ENCODE measurements at places on chromosomes 1 and 21. TPM values are rescaled to one million over a fixed set of nuclear protein-coding genes. Genes with fewer than 3 reads are reported as not detected.
A peak's percentile ranks its signal among the peaks of the same experiment; 100 is the strongest.

- DNase-seq: no peak
Measured at GRCh38 chr1:23904748-23905357, 8.3 kb downstream of the CNR2 start.

DNA sequence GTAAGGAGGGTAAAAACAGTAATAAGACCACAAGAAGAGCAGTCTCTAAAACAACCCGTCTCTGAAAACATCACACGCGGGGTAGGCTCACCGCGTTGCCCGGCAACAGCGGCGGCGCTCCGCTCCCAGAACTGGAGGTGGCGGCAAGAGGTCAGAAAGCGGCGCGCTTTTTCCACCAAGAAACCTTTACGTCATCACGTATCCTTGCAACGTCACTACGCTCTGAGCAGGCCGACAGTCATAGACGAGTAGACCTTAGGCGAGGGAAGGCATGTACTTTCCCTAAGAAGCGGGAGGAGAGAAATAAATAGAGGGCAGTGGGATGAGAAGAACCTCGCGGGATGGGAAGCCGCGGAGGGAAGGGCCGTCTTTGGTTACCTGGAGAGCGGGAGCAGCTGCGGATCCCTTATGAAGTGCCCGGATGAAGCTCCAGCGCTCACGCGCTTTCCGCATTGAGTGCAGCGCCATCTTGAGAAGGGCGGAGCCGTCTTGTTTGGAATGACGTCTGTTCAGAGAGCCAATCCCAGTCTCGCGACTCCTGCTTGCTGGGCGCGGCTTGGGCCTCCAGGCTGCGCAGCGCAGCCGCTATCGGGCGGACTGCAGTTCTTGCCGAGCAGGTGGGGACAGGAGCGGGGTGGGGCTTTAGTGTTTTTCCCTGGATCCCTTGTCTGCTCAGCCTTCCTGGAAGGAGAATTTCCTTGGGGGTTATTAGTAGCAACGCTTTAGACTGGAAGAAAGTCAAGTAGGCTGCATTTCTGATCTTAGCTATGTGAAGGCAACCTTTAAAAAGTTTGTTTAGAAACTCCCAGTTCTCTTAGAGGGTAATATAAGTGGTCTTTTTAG is at the start of gene WARS2:
Gene WARS2 (minus strand): TSS at position 477 of the 843 bp plus-strand sequence. CDS start 9 bp downstream, at position 468.
- peak; percentile 98 for DNase-seq

DNA sequence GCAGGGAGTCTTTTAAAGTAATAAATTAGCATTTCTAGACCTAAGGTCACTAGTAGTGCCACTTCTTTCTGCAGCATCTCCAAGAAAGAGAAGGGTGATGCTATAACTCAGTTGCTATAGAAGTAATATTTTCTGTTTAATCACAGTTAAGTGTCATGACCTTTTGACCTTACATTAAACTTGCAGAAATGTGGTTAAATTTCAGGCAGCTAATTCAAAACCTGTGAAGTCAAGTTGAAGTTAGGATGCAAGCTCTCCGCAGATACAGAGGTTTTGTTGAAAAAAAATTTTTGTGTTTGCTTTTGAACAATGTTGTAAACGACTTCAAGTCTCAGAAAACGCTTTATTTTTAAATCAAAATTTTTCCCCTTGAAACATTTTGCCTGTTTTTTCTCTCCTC is 193.9 kb downstream of the NFIA start:
- DNase-seq: no peak

- DNase-seq: no peak
Measured at GRCh38 chr1:66623812-66624211, 89.9 kb downstream of the SGIP1 start.

Gene TNFRSF18
- total RNA-seq: 7.2 TPM

Gene CFAP141
- total RNA-seq: not detected

DNA sequence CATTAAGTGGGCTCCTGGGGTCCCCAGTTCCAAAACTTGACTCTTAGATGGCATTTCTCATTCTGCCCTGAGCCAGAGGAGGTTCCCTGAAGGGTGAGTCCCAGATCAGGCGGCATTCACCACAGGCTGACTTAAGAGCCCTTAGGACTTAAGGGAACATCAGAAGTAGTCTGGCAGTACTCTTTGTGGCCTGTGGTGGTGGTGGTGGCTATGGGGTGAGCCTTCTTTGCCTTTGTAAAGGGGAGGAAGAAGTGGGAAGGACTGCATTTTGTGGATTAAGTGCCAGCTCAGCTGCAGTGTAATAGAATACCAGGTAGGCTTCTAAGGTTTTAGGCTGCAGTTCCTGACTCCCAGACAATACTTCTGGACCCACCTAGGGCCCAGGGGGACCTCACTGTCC is 186.5 kb upstream of the KCTD3 start:
- no peak for DNase-seq

Gene WNT2B
- 2.3 TPM for total RNA-seq

- DNase-seq: no peak
Measured at GRCh38 chr1:169086603-169087455, 19.7 kb upstream of the ATP1B1 start.

Gene KCNJ6
- not detected for total RNA-seq

DNA sequence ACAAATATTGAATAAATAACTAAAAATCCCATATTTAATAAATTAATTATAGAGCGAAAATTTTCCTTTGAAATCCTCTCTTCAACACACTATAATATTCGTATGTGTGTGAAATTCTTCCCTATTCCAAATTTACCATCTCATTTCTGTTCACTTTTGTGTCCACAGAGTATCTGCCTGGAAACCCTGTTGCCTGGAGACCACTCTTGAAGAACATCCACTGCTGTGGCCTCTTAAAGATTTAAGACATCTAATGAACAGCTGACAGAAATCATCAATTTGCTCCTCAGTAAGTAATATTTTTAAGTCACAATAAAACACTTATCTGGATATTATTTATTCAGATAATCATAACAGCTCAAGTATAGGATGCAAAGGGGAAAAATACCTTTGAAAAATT is 69.7 kb downstream of the CYYR1 start:
- DNase-seq: no peak

DNA sequence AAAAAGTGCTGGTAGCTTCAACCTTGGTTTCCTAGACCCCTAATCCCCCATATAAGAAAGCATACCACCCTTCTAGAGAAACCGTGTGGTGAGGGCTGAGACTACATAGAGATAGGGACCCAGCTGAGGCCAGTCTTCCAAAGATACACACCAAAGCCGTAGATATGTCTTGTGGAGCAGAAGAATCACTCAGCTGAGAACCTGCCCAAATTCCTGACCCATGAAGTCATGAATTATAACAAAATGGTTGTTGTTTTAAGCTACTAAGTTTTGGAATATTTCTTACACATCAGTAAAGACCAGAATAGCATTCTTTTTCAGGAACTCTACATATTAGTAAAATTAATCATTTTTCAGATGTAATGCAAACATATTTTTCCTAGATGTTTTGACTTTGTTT is 3.3 kb upstream of the SNRPE start:
- no peak for DNase-seq

Gene GNG12
- 102 TPM for total RNA-seq

Gene FCAMR
- not detected for total RNA-seq

DNA sequence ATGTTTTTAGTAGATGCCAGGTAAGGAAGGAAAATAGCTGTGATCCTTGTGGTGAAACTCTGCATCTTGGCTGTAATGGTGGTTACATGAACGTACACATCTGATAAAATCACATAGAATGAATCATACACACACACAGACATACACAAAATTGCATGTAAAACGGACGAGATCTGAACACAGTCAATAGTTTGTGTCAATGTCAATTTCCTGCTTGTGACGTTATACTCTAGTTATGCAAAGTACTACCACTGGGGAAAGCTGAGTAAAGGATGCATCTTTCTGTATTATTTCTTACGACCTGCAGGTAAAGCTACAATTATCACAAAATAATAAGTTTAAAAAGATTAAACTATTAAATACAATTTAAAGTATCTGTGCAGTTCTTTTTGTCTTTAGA is 493.7 kb upstream of the ZP4 start:
- no peak for DNase-seq

Gene MTARC1
- total RNA-seq: 16.6 TPM

- no peak for DNase-seq
Measured at GRCh38 chr1:54355931-54356679, 50.1 kb downstream of the SSBP3 start.
